ENCODE measurements at places on chromosomes 5 and 9.

DNA sequence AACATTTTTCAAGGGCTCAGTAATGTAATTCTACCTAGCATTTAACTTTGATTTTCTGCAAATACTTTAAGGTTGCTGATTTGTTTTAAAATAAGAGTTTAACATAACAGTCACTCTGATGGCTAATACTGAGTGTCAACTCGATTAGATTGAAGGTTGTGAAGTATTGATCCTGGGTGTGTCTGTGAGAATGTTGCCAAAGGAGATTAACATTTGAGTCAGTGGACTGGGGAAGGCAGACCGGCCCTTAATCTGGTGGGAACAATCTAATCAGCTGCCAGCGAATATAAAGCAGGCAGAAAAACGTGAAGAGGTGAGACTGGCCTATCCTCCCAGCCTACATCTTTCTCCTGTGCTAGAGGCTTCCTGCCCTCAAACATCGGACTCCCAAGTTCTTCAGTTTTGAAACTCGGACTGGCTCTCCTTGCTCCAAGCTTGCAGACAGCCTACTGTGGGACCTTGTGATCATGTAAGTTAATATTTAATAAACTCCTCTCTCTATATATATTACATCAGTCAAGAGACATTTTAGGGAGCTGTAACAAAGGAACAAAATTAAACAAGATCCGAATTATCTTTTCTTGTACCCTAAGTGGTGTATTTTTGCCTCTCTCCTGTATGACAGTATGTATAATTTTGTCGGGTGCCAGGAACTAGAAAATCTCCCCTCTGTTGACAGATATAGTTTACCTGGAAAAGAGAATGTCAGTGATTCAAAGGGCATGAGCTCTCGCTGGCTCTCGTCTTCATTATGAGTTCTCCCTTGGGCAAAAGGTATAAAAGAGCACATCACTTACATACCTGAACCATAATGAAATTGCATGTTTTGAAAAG is 576.1 kb downstream of the LRRC70 start:
- no peak for DNase-seq

- no peak for DNase-seq
Observed at GRCh38 chr5:108295578-108296368, 86.1 kb downstream of the FBXL17 start.

- DNase-seq, result peak; percentile 25
Observed at GRCh38 chr5:171736976-171737891, 48.4 kb upstream of the SMIM23 start.

GRCh38 chr5:171207256-171207847 is 101.7 kb upstream of the TLX3 start:
- DNase-seq, result peak; percentile 10

All from NCI-H1105 treated with DMSO at 0.1 percent for 48 hours (cell line).